SHP77 (cell line): ENCODE measurements at places on chromosomes 7 and 10.

GRCh38 chr7:100044718-100045117 lies 4.9 kb upstream of the ZSCAN21 start:
- peak; percentile 8 for DNase-seq

DNA sequence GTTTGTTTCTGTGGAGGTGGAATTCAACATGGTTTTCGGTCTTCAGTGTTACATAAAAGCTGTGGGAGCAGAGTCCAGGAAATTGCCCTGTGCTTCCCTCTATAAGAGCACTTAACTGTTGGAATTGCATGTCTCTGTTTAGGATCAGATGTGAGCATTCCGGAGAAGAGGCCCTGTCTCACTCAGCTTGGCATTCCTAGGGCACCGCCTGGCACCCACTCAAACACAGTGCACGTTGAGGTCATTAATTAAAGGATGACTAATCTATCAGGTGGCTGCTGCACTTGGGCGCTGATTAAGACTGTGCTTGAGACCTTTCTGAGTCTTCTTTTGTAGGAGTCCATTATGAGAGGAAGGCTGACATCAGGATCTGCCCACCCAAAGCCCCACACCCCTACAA lies 82.8 kb upstream of the VIPR2 start:
- DNase-seq: no peak

DNA sequence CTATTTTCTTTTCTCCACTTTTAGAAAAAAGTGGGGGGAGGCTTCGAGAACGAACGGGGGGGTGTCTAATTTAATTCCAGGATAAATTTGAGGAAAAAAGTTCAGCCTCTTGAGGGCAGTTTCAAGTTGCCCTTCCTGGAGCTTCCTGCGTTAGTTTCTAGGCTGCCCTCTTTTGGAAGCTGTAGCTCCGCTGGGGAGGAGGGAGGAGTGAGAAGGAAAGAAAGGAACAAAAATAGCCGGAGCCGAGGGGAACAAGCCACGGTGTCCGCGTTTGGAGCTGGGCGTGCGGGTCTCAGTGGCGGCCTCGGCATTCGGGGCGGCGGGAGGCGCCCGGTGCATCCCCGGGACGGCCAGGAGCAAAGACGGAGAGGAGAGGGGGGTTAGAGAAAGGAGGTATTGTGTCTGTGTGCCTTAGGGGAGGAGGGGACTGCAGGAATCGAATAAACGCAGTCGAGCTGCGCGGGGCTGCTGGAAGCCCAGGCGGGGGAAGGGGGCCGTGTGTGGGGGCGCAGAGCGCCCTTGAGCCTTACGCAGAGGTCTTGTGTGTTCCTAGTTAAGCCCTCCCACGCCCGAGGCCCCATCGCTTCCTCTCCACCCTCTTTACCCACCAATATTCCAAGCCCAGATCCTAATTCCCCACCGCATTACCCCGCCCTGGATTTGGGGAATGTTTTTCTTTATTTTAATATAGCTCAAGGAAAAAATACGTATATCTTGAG lies 2.0 kb upstream of the TNRC18 start:
- DNase-seq: peak; percentile 93

DNA sequence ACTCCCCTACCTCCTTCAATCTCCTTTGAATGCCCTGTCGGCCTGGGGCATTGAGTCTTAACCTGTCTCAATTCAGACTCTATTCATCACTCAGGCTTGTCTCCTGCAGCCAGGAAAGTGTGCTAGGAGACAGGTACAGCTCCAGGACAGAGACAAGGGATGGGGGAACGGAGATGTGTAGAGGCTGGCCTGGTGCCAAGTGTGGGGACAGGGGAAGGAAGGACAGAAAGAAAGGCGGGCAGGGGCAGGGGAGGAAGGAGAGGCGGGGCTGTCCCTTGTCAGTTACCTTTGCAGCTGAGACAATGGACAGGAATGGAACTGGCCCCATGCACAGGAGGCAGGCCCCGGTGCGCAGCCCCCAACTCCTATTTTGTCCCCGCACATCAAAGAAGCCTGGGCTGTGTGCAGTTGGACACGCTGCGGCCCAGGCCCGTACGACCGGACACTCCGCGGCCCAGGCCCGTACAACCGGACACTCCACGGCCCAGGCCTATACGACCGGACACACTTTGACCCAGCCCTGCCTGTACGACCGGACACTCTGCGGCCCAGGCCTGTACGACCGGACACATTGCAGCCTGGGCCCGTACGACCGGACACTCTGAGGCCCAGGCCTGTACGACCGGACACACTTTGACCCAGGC lies 36.9 kb downstream of the CHST15 start:
- no peak for DNase-seq

DNA sequence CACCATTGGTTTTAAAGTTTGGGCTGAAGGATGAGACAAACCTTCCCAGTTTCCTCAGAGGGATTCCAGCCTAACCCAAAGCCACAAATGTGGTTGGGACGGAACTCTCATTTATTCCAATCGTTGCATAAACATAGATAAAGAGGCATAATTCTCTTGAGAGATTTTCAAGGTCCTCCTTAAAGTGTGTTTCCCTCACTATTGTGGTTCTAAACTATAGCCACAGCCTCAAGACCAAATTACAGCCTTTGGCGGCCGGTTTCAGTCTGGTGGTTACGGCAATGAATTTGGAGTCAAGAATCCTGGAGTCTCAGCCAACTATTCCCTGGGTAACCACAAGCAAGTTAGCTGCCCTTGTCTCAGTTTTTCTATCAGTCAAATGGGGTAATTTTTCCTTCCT lies 42.6 kb downstream of the SEM1 start:
- no peak for DNase-seq

DNA sequence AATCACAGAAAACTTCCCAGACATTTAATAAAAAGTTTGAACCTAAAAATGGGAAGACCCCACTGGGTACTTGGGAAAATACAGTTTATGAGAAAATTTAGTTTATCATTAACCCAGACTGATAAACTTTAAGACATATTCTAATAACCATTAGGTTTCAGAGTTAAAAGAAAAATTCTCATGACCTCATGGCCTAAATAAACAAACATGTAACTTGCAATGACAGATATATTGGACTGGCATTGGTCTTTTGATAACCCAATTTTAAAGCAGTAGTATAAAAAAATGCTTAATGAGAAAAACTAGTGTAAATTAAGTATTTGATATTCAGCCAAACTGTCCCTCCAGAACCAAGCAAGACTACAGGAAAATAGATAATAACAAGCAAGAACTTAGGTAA lies 67.0 kb upstream of the ZNF804B start:
- no peak for DNase-seq

DNA sequence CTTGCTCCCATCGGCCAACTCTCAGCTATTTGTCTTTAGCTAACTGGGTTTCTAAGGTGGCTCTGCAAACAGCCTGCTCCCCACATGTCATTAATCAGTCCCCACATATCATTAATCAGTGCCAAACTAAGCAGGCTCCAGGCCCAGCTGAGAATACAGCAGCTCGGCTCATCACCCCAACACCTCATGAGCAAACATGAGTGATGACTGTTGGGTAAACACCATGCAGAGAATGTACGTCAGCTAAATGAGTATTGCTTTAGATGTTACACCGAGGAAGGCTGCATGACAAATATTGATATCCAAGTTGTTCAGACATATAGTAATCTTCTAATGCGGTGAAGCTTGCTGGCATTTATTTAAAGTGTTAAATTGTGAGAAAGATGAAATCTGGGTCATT lies 187.5 kb upstream of the AOAH start:
- DNase-seq: peak; percentile 97

DNA sequence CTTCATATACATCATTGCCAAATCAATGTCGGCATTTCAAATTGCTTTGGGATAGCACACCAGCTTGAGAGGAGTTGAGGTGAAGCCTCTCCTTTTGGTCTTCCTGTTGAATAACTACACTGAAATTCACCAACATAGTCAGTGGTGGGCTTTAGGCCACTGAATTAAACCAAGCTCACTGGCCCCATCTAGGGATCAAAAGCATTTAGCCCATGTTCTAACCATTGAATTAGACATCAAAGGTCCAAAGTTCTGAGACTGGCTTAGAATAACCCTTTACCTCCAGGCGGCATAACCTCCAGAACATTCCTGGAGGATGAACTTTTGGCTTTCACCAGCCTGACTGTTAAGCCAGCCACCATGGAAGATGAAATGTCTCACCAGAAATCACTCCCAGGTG lies 54.6 kb downstream of the BPGM start:
- DNase-seq: no peak

GRCh38 chr7:27210441-27211083 lies 10.7 kb upstream of the HOXA13 start:
- peak; percentile 63 for DNase-seq

DNA sequence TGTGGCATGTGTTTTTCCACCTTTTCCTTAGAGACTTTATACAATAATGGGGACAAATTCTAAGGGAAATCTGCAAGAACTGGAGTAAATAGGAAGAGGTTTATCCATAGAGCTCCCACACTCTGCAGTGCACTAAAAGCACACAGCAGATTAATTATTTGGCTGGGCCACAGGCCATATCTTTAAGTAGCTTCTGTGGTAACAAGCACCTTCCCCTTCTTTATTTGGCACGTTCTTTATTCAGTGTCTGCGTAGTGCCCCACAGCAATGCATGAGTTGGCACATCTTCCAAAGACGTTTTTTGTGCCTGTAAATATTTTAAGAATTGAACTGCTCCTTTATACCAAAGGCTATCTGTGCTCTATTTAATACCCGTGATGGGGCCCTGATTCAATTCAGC lies 104.9 kb upstream of the MBL2 start:
- DNase-seq: no peak

- DNase-seq: no peak
Measured at GRCh38 chr7:125358551-125359167, 429.0 kb upstream of the POT1 start.

DNA sequence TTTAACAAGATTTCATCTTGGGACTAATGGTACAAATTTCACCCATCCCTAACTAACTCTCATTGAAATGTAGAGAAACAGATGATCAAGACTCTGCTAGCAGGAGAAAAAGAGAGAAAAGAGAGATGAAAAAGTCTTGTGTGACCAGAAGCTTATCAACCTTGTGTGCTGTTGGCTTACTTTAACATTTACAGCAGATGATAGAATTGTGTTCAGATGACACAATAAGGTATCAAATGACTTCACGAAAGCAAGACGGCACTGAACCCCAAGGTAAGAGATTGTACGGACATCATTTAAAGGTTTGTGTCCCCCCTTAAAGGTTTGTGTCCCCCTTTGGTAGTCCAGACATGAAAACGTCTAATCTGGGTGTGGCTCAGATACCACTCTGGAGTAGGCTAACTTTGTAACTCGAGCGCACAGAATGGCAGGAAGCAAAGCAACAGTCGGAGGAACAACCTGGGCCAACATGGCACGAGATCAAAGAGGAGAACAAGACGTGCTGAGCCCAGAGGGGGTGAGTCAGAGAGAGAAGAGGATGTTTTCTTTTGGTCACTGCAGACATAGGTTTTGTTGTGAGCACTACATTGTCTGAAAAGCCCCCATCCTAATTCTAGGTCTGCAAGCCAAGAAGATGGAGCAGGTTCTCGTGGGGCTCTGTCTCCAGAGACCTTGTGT lies 10.4 kb upstream of the LMBR1 start:
- DNase-seq: no peak

GRCh38 chr7:74612015-74612829 lies 45.3 kb upstream of the GTF2I start:
- no peak for DNase-seq

GRCh38 chr7:143258831-143259230 lies 4.4 kb upstream of the GSTK1 start:
- no peak for DNase-seq

GRCh38 chr10:85614981-85615380 lies 751.6 kb downstream of the GRID1 start:
- DNase-seq: no peak

DNA sequence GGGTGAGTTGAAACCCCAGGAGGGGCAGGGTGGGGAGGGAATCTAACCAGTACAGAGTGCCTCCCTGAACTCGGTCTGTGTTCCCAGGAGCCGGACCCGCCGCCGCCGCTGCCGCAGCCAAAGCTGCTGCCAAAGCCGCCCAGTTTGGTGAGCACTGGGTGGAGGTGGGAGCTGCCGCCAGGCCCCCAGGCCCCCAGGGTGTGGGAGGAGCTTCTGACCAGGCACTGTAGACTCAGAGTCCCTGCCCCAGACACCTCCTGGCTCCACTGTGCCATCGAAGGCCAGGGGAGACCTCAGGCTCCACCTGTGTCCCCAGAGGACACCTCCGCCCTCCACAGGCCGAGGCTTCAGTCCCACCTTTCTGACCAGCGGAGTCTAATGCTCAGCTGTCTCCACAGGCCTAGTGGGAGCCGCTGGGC lies 20.4 kb upstream of the LIMK1 start:
- DNase-seq: no peak

DNA sequence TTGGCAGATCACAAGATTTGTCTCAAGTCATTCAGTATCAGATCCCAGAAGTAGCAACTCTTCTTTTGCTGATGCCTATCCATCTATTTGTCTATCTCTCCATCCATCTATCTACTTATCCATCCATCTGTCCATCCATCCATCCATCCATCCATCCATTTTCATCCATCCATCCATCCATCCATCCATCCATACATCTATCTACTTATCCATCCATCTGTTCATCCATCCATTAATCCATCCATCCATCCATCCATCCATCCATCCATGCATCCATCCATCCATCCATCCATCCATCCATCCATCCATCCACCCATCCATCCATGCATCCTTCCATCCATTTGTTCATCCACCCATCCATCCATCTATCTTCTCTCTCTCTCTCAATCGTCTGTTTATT lies 142.7 kb downstream of the PFKFB3 start:
- DNase-seq: no peak

- no peak for DNase-seq
Measured at GRCh38 chr7:140915935-140916555, 8.7 kb downstream of the BRAF start.

DNA sequence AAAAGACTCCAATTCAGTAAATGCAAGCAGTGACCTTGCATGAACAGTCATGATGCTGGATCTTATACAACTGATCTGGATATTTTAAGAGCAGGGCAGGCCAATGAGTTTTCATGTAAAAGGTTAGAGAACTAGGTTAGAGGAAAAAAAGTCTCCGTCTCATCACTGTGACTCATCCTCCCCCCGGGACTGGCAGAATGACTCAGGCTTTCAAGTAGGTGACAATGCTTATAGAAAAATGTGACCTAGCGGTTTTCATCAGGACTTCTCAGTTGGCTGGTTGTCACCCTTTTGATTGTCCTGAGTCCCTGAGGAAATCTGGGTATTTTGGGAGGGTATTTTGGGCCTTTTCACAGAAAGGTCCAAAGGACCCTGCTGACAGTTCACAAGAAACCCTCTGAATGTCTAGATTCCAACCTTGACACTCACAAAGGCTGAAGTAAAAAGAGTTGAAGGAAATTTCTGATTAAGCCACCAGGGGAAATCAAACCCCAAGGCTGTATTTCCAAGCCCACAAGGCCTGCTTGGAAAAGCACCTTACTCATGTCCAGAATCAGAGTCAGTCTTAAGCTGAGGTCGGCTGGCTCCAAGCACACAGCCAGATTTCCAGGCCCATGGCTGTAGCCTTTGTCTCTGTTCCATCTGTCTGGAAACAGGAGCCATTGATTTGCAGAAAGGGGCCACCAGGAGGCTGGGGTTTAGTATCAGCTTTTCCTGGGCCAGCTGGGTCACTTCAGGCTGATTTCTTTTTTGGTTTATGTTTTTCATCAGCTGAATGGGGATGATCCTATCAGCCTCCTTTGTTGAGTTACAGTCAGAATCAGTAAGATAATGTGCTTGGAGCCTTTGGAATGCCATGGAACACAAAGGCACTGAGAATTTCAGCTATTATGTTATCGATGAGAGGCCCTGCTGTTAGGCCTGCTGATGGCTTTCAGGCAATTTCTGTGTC lies 226.4 kb upstream of the HABP2 start:
- no peak for DNase-seq
